ENCODE measurements at places on chromosomes 4 and X. TPM values are rescaled to one million over a fixed set of nuclear protein-coding genes. Genes with fewer than 3 reads are reported as not detected.

The CYTL1 gene
- 1.1 TPM for total RNA-seq

- DNase-seq = no peak
- no peaks in the 10 kb centered on the region for H3K4me1 ChIP-seq
- H3K27me3 ChIP-seq = no peaks in the 10 kb centered on the region
- no peak overlapping the region for H3K27ac ChIP-seq
These were observed 62.3 kb downstream of the IL1RAPL1 start for GRCh38 chrX:28649541-28649940.

DNA sequence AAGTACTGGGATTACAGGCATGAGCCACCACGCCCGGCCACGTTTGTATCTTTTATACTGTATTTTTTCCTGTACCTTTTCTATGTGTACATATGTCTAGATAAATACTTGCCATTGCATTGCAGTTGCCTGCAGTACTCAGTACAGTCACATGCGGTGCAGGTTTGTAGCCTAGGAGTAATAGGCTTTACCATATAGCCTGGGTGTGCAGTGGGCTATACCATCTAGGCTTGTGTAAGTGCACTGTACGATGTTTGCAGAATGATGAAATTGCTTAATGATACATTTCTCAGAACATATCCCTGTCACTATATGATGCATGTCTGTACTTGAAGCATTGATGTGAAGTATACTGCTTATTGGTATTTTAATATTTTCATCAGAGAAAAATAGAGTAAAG is 115.4 kb upstream of the PUDP start:
- H3K4me1 ChIP-seq = no peaks in the 10 kb centered on the region
- H3K27me3 ChIP-seq = no peaks in the 10 kb centered on the region
- no peak for DNase-seq

The HTN1 gene
- total RNA-seq = not detected

- no peak overlapping the region for H3K4me3 ChIP-seq
- H3K36me3 ChIP-seq = no peaks in the 10 kb centered on the region
- no peaks in the 10 kb centered on the region for H3K4me1 ChIP-seq
- no peak for DNase-seq
- H3K27me3 ChIP-seq = no peaks in the 10 kb centered on the region
These were observed 12.9 kb downstream of the PALLD start for GRCh38 chr4:168509786-168510185.

The FAT1 gene
- total RNA-seq = 400 TPM

All from neural progenitor cell (in vitro differentiated cells).